A172 (cell line): ENCODE measurements at places on chromosomes 16 and 17. TPM values are rescaled to one million over a fixed set of nuclear protein-coding genes. Genes with fewer than 3 reads are reported as not detected.

DNA sequence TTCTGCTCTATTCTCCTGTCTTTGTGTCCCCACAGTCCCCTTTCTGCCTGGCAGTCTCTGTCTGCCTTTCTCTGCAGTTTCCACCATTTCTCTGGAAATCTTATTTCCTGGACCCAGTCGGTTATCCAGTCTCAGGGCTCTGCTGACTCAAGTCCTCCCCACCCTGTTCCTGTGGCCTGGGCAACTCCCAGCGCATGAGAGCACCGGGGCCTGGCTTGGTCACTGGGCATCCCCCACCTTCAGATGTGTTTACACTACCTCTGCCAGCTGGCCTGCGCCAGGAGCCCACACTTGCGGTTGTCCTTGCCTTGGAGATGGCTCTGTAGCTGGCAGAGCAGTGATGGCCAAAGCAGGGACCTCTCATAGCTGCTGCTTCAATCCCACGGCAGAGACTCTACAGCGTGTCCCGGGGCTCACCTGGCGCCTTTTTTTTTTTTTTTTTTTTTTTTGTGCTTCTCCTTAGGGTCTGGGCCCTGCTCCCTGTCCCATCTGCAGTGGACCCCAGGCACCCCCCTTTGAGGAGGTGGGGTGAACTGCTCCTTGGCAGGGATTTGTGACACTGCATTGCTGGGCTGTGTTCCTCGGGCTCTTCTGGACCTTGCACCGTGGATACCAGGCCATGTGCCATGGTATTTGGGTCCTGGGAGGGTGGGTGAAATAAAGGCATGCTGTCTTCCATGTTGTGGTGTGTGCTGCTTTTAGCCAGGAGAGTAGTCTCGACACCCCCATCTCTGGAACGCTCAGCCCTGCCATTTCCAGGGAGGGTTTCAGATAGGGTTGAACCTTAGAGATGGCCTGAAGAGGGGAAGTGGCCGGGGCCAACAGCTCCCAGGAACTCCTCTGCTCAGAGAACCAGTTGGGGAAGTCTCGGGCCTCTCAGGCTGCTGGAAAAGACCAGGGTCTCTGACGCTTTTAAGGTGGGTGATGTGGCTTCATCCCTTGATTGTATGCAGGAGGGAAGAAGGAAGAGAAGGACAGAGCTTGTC, 17.5 kb downstream of the GUCY2D start:
- DNase-seq, result peak; percentile 77

The CEP295NL gene
- 0.81 and 0.89 TPM in 2 replicates for total RNA-seq

- DNase-seq, result no peak
Observed at GRCh38 chr16:23520500-23520899, 10.2 kb upstream of the GGA2 start.

- DNase-seq, result no peak
Observed at GRCh38 chr17:61155590-61156237, 243.9 kb upstream of the TBX2 start.

- DNase-seq, result no peak
Observed at GRCh38 chr17:47311420-47311819, 12.3 kb upstream of the EFCAB13 start.

DNA sequence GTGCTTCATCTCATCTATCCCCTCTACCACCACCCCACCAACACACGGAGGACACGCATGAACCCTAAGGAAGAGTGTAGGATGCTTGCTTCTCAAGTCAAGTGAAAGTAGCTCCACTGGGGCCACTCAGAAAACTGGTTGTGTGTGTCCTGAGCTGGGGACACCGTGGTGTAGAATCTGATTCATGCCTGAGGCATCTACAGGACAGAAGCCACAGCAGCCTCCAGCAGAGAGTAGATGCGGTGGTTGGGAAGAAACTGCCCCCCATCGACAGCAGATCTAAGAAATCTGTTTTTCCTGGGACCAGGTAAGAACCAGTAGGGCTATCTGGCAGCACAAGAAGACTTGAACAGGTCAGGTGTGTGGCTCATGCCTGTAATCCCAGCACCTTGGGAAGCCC, 51.9 kb upstream of the HLF start:
- DNase-seq, result no peak

- DNase-seq, result peak; percentile 41
Observed at GRCh38 chr17:72890711-72891110, 201.8 kb downstream of the SLC39A11 start.

DNA sequence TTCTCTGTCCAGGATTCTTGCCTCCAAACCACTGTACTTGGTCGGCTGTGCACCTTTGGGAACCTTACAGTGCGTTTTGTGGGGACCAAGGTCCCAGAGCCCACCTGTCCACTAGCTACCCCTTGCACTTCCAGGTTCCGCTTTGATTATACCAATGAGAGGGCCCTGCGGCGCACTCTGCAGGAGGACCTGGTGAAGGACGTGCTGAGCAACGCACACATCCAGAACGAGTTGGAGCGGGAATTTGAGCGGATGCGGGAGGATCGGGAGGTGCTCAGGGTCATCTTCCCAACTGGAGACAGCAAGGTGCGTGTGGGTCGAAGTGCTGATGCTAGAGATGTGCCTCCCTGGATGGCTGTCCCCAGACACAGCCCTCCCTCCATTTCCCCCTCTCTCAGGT, 18.8 kb downstream of the POLR2A start:
- no peak for DNase-seq

DNA sequence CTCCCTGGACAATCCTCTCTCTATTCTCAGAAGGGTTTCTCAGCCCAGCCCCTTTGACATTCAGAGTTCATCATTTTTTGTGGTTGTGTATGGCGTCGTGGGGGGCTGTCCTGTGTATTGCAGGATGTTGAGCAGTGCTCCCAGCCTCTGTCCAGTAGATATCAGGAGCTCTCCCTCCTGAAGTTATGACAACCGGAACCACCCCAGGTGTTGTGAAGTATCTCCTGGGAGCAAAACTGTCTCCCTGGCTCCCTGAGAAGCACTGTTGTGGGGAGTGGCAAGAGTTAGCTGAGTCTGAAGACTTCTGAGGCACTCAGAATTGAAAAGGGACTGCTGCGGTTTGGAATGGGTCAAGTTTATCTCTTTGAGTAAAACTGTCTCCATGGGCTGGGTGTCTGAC, 55.9 kb upstream of the MGAT5B start:
- no peak for DNase-seq

GRCh38 chr16:47888734-47889133, 267.1 kb downstream of the ABCC12 start:
- DNase-seq, result no peak

The HOXB7 gene
- 22.4 and 24.7 TPM in 2 replicates for total RNA-seq

- DNase-seq, result no peak
Observed at GRCh38 chr17:16383772-16384287, 2.9 kb downstream of the UBB start.

DNA sequence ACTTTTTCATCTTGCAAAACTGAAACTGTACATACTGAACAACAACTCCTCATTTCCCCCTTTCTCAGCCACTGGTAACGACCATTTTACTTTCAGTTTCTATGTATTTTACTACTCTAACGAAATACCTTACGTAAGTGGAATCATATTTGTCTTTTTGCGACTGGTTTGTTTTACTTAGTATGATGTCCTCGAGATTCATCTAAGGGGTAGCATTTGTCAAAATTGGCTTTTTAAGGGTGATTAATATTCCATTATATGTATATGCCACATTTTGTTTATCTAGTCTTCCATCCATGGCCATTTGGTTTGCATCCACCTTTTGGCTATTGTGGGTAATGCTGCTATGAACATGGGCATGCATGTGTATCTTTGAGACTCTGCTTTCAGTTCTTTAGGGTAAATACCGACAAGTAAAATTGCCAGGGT, 10.4 kb downstream of the KPNB1 start:
- DNase-seq, result no peak

DNA sequence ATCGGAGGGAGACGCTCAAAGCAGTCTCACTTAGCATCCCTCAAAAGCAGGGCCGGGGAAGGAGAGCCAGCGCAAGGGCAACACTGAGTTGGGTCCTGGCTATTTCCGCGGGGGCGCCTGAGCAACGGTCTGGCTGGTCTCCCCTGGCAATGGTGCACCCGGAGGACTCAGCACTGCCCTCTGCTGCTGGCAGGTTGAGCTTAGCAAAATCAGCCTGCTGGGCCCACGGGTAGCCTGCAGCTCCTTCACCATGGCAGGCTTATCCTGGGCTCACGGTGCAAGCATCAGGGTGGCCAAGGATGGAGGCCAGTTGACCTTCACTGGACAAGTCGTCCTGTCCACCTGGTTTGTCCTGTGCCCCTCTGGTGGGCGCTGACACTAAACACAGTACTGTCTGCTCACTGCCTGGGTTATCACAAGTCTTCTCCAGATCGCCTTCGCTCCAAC, 14.4 kb upstream of the ALDH3A1 start:
- peak; percentile 59 for DNase-seq

DNA sequence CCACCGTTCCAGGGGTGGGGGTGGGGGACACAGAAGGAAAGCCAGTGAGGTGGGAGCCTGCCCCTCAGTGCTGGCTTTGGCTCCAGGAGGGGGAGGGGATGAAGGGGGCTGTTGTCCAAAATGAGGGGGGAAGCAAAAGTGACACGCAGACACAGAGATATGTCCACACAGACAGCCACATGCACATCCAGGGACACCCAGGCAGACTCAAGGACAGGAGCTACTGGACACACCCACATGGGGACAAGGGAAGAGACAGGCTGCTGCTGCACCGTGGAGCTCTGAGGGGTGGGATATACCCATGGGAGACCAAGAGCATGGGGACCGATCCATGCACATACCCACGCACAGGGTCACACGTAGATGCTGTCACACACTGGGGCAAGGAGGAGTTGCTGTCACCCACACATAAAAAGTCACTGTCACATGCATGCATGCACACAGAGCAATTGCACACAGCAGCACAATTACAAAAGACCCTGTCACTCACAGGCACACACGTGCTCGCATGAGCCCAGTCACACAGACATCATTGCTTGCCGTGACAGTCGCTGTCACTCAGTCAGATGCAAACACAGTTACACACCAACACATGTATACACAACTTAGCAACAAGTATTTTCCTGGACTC, 1.3 kb downstream of the THRA start:
- DNase-seq, result no peak

The HID1 gene
- 0.65 and 2.7 TPM in 2 replicates for total RNA-seq

DNA sequence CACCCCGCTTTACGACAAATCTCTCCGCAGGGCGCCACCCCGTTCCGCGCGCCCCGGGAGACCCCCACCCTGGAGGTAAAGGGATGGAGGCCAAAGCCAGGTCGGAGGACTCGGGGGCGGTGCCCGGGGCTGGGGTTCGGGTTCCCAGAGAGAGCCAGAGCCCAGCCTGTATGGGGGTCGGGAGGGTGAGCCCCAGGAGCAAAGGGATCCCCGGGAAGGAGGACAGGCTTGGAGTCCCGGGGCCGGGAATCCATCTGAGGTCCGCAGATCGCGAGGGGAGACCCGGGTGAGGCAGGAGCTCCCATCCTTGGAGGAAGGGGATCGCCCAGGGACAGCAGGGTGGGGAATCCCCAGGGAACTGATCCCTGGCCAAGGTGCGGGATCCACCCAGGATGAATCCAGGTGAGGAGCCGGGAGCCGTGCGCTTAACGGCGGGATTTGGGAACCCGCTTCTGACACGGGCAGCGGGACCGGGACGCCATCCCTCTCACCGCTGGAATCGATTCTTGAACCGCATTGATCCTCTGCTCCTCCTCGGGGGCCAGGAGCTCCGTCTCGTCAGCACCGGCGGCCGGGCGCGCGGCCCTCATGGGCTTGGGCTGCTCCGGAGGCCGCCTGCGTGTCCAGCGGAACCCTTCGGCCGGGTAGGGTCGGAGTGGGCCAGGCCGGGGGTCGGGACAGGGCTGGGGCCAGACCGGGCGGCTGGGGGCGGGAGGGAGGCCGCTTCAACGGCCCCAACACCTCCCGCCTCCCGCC, at the start of gene MMD:
MMD (minus strand) TSS at position 657 of the 756 bp plus-strand sequence; CDS start at position 517, 140 bp downstream.
- peak; percentile 9 for DNase-seq

The KIAA0513 gene
- total RNA-seq, result 4.6 and 8.9 TPM in 2 replicates

DNA sequence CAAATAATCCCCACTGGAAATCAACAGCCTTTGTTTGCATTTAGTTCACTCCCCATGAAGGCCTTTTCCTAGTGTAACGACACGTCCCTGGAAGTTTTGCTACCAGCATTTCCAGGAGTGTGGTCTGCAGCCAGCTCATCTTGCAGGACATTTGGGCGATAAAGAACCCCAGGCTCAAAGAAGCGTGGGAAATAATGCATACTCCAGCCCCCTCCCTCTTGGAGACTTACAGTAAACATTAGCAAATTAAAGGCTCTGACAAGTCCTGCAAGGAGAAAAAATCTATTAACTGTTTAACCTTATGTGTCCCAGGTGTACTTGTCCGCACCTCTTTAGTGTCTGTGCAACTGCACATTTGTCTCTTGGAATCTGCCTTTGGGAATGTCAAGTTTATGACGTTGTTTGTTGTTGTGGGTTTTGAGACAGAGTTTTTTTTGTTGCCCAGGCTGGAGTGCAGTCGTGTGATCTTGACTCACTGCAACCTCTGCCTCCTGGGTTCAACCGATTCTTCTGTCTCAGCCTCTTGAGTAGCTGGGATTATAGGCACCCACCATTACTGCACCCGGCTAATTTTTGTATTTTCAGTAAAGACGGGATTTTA, 131.1 kb downstream of the ABCC1 start:
- no peak for DNase-seq

GRCh38 chr16:23131931-23132621, 17.2 kb downstream of the USP31 start:
- no peak for DNase-seq

The CA7 gene
- total RNA-seq, result not detected in 2 replicates

DNA sequence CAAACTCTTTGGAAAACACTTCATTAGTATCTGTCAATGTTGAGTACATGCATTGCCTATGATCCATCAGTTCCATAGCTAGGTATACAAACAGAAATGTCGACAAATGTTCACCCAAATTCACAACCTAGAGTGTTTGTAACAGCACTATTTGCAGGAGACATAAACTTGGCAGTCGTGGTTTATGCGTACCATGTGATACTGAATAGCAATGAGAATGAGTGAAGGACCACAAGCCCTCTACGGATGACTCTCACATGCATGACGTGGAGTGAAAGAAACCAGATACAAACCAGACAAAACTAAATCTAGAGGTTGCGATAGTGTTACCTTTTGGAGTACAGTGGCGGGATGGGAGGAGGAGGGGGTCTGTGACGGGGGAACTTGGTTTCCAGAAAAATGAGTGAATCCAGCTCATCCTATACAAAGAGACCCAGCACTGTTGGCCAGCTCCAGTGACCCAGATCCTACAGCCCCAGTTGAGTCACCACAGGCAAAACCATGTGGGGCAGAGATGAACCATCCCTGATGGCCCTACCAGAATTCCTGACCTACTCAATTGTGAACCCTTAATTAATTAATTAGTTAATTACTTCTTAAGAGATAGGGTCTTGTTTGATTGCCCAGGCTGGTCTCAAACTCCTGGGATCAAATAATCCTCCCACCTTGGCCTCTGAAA, 15.9 kb upstream of the ULK2 start:
- DNase-seq, result no peak

The CD300C gene
- total RNA-seq, result 0.45 and 0.46 TPM in 2 replicates

The PIPOX gene
- total RNA-seq, result 1.1 and 1.7 TPM in 2 replicates

DNA sequence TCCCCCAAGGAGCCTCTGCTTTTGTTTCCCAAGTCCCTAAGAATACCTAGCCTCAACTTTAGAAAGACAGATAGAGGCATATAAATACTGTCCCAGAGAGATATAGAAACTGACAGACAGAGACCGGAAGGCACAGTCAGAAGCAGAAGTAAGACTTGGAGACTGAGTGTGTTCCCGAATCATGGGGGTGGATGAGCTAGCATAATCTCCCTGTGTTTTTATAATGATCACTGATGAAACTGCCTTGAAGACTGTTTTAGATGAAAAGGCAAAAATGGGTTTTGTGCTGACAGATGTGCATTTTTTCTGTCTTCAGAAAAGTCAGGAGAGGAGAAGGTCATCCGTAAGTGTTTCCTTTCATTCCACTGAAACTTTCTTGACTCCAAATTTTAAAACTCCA, 8.3 kb upstream of the PSMD3 start:
- no peak for DNase-seq

- no peak for DNase-seq
Observed at GRCh38 chr16:35215287-35215686, 1755.9 kb downstream of the TP53TG3F start.

The PYY gene
- total RNA-seq, result not detected in 2 replicates

- no peak for DNase-seq
Observed at GRCh38 chr17:72125226-72125651, 4.4 kb downstream of the SOX9 start.
